ENCODE measurements at places on chromosomes 4 and X.
A peak's percentile ranks its signal among the peaks of the same experiment; 100 is the strongest.

GRCh38 chr4:145324161-145324560 lies 143.8 kb upstream of the OTUD4 start:
- no peak overlapping the region for H3K27ac ChIP-seq
- no peaks in the 10 kb centered on the region for H3K36me3 ChIP-seq
- no peak overlapping the region for H3K4me3 ChIP-seq

GRCh38 chrX:131393426-131393825 lies 104.3 kb upstream of the IGSF1 start:
- no peaks in the 10 kb centered on the region for H3K27me3 ChIP-seq
- H3K4me1 ChIP-seq, result no peaks in the 10 kb centered on the region
- DNase-seq, result no peak
- no peak overlapping the region for H3K27ac ChIP-seq
- no peaks in the 10 kb centered on the region for H3K36me3 ChIP-seq

DNA sequence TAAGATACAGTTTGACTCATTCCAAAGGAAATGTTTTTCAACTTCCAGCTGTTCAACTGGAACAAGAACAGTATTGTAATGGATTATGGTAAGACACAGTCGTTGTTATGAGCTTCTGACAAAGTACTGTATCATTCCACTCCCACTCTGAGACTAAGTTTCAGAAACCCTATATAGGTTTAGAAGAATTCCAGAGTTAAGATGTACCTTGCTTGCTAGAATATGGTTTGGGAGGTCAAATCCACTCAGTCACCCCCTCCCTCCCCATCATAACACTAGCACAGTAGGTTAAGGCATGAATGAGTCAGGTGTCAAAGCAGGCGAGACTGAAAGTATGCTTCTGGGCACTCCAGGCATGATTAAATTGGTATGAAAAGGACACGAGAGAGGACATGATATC lies 339.7 kb downstream of the DMD start:
- peaks cover 2% of the 10 kb centered on the region for H3K36me3 ChIP-seq
- no peaks in the 10 kb centered on the region for H3K4me1 ChIP-seq
- no peak overlapping the region for H3K4me3 ChIP-seq
- H3K27ac ChIP-seq, result no peak overlapping the region
- no peaks in the 10 kb centered on the region for H3K27me3 ChIP-seq
- no peak for DNase-seq

- peaks cover 1% of the 10 kb centered on the region for H3K36me3 ChIP-seq
- no peak overlapping the region for H3K4me3 ChIP-seq
Measured at GRCh38 chrX:56615282-56615681, 51.9 kb downstream of the UBQLN2 start.

DNA sequence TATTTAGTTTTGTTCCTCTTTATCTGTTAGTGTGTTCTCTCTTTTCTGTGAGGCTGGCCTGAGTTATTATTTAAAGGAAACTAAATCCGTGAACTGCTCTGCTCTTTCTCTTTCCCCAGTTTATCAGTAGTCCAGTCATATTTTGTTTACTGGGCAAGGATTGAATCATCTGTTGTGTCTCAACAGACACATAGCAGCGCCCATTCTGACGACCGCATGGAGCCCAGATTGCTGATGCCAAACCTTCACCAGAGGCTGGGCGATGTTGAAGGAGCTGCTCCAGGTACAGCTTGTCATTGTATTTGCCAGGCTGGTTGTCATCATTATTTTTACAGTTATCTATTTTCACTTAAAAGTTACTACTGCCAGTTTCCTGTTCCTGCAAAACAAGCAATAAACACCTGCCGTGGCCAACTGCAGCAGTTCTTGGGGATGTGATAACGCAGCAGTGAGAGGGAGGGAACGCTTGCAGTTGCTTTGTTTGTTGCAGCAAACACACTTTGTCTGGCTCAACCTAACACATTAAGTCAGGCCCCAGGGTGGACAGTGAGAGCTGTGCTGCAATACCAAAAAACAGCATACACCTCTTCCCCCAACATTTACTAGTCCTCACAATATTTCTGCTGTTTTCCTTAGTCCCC lies 10.1 kb downstream of the REELD1 start:
- no peaks in the 10 kb centered on the region for H3K27me3 ChIP-seq
- no peak overlapping the region for H3K27ac ChIP-seq
- H3K4me1 ChIP-seq, result no peaks in the 10 kb centered on the region
- no peak for DNase-seq

GRCh38 chr4:93461541-93461940 lies 367.0 kb upstream of the ATOH1 start:
- H3K4me1 ChIP-seq, result no peaks in the 10 kb centered on the region
- DNase-seq, result no peak
- H3K36me3 ChIP-seq, result no peaks in the 10 kb centered on the region
- no peak overlapping the region for H3K27ac ChIP-seq
- H3K4me3 ChIP-seq, result no peak overlapping the region

DNA sequence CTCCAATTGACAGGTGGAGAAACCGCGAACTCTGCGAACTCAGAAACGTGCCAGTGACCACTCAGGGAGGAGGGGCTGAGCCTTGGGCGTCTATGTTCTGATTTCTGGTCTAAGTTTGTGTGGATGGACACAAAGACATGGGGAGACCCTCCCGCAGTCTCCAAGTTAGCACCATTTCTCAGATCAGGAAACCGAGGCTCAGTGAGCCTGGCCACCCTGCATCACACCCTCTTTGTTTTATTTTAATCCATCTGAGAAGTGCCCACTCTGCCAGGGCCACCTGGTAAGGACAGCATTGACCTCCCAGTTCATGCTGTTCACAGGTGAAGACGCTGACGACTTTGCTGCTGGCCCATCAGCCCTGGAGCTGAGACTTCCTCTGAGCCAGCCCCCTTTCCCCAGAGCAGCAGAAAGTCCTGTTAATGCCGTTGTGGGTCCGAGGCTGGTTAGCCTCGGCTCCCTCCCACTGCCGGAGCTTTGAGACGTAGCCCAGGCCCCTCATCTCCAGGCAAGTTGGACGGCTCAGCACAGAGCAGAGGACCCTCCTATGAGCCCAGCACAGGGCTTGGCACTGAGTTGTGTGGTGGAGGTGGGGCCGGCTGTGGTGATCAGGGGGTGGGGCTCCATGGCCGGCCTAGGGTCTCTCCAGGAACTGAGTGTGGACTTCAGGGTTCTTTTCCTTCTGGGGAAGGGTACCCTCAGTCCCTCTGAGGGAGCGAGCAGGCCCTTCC lies 43.7 kb downstream of the PSAPL1 start:
- no peaks in the 10 kb centered on the region for H3K4me1 ChIP-seq
- H3K27ac ChIP-seq, result no peak overlapping the region
- no peaks in the 10 kb centered on the region for H3K36me3 ChIP-seq

DNA sequence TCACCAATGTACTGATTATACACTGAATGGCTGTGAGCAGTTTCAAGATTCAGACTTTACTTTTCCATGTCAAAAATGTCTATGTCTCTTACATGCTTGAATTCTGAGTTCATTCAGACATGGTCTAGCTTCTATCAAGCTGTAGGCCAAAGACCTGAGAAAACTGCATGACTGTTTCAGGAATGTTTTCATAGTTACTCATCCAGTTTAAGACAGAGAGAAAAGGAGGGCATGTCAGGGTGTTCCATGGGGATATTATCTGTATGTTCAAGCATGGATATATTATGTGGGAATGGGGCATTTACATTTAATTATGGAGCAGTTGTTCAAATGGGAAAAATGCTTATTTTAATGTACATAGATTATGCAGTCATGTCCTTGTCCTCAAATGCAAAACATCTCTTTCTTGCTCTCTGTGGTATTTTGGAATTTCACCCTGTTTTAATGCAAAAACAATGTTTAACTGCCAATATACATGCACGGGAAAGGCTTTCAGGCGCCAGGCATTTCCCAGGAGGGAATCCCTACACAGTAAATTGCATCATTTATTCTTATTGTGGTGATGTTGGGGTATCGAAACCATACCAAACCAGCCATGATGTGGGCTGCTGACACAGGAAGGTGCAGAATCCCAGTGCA lies 429.1 kb upstream of the INTU start:
- no peaks in the 10 kb centered on the region for H3K36me3 ChIP-seq
- H3K4me3 ChIP-seq, result no peak overlapping the region
- H3K27me3 ChIP-seq, result no peaks in the 10 kb centered on the region
- no peak overlapping the region for H3K27ac ChIP-seq
- H3K4me1 ChIP-seq, result no peaks in the 10 kb centered on the region

- H3K4me1 ChIP-seq, result peaks cover 8% of the 10 kb centered on the region
- H3K4me3 ChIP-seq, result peak overlapping the region; percentile 96
- no peaks in the 10 kb centered on the region for H3K27me3 ChIP-seq
- H3K27ac ChIP-seq, result peak overlapping the region; percentile 99
- no peak for DNase-seq
Measured at GRCh38 chrX:14028473-14028872, 1.2 kb downstream of the GEMIN8 start.

GRCh38 chrX:45598861-45599260 lies 398.2 kb upstream of the DIPK2B start:
- no peak for DNase-seq
- H3K36me3 ChIP-seq, result no peaks in the 10 kb centered on the region
- no peaks in the 10 kb centered on the region for H3K27me3 ChIP-seq
- H3K4me3 ChIP-seq, result no peak overlapping the region
- no peak overlapping the region for H3K27ac ChIP-seq

GRCh38 chr4:16745009-16745635 lies 153.3 kb downstream of the LDB2 start:
- H3K36me3 ChIP-seq, result no peaks in the 10 kb centered on the region
- DNase-seq, result no peak
- H3K4me3 ChIP-seq, result no peak overlapping the region
- no peaks in the 10 kb centered on the region for H3K27me3 ChIP-seq

GRCh38 chr4:57424232-57424897 lies 314.2 kb upstream of the IGFBP7 start:
- H3K27me3 ChIP-seq, result no peaks in the 10 kb centered on the region
- no peaks in the 10 kb centered on the region for H3K4me1 ChIP-seq
- no peak overlapping the region for H3K27ac ChIP-seq
- DNase-seq, result no peak
- no peak overlapping the region for H3K4me3 ChIP-seq

- no peak for DNase-seq
- H3K4me1 ChIP-seq, result no peaks in the 10 kb centered on the region
- H3K4me3 ChIP-seq, result no peak overlapping the region
- no peak overlapping the region for H3K27ac ChIP-seq
Measured at GRCh38 chr4:1472911-1473518, 66.8 kb upstream of the NKX1-1 start.

DNA sequence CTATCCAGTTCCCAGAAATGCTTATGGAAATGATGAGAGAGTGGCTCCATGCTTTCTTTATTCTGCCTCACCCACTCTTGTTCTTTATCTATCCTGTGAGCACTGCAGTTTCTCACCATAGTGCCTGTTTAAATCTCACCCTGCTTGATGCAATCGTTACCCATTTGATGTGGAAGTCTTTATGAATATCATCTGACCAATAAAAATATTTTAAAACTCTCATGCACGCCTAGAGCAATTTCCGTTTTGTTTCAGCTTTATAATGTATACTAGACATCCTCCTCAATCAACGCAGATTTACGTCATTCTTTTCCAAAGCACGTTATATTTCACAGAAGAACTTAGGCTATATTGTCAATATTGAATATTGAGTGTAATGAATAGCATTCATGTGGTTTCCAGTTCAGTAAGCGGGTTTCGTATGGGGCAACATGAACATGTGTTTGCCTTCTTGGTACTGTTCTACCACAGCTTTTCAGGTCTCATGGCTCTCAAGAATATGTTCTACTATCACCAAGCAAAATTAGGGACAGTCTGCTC lies 32.9 kb downstream of the GPM6A start:
- H3K4me3 ChIP-seq, result no peak overlapping the region
- no peaks in the 10 kb centered on the region for H3K36me3 ChIP-seq
- H3K27me3 ChIP-seq, result no peaks in the 10 kb centered on the region

DNA sequence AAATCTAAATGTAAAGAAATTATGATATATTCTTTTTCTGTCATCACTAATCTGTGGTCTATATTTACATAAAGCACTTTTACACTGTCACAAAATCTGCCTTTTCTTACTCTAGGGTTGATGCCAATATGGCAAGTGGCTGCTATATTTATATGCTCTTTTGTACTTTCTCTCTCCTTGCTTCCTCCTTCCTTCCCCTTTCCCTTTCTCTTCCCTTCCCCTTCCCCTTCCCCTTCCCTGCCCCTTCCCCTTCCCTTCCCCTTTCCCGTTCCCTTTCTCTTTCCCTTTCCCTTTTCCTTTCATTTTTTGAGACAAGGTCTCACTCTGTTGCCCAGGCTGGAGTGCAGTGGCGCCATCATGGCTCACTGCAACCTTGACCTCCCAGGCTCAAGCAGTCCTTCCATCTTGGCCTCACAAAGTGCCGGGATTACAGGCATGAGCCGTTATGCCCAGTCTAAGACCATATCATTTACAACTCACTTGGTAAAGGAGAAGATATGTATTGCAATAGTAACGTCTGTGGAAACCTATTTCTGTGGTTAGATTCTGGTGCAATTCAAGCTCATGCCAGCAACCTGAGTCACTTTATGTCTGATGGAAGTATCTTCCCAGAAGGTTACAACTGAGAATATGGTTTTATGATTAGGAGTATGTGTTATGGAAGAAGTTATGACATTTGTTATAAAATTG lies 13.9 kb upstream of the PLAC8 start:
- DNase-seq, result no peak
- H3K27ac ChIP-seq, result peak overlapping the region; percentile 44
- peaks cover 6% of the 10 kb centered on the region for H3K36me3 ChIP-seq
- no peaks in the 10 kb centered on the region for H3K27me3 ChIP-seq
- peaks cover 16% of the 10 kb centered on the region for H3K4me1 ChIP-seq
- no peak overlapping the region for H3K4me3 ChIP-seq

GRCh38 chr4:123577225-123577906 lies 180.8 kb downstream of the SPRY1 start:
- H3K27me3 ChIP-seq, result no peaks in the 10 kb centered on the region
- no peaks in the 10 kb centered on the region for H3K36me3 ChIP-seq
- no peaks in the 10 kb centered on the region for H3K4me1 ChIP-seq
- H3K27ac ChIP-seq, result no peak overlapping the region
- no peak overlapping the region for H3K4me3 ChIP-seq

DNA sequence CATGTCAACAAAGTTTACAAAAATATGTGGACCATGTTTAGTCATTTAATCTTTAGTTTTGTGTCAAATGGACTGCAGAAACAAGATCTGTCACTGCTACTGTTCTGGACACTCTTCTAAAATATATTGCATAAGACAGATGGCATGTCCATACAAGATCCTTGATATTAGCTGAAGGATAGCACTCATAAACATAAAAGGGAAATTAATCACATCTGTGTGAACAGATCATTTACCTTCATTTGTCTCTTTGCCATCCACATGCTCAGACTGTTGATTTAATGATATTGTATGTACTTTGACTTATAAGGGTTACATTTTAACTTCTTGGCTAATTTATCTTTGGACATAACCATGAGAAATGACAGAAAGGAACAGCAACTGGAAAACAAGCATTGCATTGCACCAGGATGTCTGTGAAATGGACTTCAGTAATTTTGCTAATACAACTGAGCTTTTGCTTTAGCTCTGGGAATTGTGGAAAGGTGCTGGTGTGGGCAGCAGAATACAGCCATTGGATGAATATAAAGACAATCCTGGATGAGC lies at the start of gene UGT2B7:
UGT2B7 (plus strand) TSS at position 364 of the 546 bp plus-strand sequence; CDS start at position 411, 47 bp downstream.
- no peaks in the 10 kb centered on the region for H3K4me1 ChIP-seq
- no peaks in the 10 kb centered on the region for H3K27me3 ChIP-seq
- H3K27ac ChIP-seq, result no peak within 1 kb of the TSS
- H3K36me3 ChIP-seq, result no peaks in the 10 kb centered on the region
